ENCODE measurements at places on chromosomes 6 and 20.

DNA sequence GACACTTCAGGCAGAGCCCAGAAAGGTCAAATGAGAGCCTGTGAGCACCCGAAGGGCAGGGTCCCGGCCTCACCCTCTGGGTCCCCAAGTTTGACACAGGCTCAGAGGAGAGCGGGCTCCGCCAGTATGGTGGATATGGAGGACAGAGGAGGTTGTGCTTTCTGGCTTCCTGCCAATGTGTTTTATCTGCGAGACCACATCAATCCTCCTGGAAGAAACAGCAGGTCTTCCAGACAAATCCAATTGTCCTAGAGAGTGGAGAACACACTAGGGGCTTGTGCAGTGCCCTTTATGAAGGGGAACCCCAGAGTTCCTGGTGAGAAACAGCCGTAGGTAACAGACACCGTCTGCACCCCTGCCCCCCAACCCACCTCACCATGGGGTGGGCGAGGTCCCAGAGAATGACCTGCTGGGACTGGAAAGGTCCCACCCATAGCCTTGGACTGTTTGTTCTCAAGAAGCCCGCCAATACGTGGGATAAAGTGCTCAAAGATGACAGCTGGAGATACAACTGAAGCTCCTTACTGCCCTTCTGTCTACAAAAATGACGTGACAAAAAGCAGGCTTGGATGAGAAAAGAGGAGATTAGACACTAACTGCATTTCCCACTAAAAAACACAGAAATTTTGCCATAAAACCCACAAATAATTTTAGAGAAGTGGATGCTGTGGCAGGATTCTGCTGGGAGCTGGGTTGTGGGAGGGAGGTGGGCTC lies 23.9 kb upstream of the SSTR4 start:
- no peak for DNase-seq

DNA sequence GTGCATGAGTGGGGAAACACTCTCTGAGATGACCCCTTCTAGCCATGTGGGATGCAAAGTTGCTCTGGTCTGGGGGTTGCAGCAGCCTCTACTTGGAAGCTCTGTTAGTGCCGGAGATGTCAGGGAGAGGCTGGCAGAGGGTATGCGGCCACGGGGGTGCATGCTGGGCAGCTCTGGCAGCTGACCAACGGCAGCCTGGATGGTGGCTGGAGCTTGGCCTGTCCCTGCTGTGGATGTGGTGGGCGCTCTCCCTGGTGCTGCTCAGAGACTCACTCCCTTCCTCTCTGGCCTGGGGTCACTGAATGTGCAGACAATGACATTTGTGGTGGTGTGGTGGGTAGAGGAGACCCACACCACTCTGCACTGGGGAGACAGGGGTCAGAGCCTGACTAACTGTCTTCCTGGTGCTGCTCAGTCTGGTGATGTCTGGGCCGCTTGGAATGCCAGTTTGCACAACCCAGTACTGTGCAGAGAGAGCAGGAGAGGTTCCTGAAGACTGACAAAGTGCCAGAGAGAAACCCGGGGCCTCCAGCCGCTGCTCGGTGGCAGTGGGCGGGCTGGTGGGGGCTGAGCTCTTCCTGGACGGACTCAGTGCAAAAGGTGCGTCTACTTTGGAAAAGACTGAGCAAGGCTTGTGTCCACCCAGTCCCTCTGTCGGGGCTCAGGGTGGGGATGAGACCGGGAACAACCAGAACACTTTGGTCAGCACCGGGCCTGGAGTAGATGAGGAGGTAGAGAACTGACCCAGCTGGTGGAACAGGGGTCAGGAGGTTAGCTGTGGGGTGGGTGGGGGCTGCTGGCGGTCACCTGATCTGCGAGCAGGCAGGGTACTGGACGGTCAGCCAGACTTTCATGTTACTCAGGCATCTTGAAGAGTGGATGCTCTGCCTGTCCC lies 2.7 kb downstream of the MYT1 start:
- DNase-seq = no peak

DNA sequence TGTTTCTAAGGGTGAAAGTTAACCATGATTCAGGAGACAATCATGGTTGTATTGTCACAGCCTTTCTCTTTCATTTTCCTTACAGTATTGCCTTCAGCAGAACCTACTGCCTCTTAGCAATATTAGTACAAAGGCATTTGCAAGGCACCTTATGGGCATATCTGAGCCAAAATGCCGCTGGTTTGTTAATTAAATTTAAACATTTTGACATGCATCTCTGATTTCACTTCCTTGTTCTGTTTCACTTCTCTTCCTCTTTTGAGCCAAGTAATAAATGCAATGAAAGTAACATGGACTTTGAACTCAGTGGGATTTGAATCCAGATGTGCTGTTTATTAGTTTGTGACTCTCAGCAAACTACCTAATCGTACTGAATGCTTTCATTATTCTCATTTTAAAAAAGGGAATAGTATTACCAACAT lies 467.4 kb upstream of the CITED2 start:
- no peak for DNase-seq

DNA sequence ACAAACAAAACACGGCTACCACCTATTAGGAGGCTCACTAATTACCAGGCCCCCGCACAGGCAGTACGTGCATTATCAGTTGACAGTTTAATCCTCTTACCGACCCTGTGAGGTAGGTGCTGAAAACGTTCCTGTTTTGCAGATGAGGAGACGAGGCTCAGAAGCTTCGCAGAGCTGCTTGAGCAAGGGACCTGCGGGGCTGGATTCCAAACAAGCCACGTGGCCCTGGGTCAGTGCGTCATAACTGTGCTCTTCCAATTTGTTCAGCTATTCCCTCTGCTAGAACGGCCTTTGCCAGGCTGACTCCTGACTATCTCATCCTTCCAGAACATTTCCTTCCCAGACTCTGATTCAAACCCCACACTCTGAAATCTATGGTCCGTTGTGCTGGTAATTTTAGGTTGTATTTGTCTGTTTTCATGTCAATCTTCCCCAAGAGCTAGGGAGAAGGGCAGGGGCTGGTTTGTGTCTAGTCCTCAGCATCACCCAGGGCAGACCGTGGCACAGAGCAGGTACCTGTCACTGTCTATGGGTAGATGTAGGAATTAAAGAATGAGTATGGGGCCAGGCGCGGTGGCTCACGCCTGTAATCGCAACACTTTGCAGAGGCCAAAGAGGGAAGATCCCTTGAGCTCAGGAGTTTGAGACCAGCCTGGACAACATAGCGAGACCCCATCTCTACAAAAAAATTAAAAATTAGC lies 28.8 kb upstream of the TLDC2 start:
- no peak for DNase-seq

DNA sequence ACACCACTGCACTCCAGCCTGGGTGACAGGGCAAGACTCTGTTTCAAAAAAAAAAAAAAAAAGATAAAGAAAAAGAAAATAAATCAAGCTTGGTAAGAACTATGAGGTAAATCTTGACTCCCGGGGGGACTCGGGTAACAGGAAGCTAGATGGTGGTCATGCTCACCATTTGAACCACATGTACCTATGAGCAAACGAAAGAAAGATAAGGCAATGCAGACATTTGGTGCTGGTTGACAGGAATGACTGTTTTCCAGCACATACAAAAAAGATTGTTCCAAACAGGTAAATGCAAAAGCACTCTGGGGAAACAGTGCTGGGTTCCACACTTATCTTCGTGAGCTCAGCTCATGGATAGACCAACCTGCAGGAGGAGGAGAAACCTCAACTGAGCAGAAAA lies 22.8 kb upstream of the PTPN1 start:
- no peak for DNase-seq

GRCh38 chr20:709991-710779 lies 34.6 kb upstream of the SCRT2 start:
- DNase-seq = no peak

- no peak for DNase-seq
Measured at GRCh38 chr6:69580706-69581105, 216.1 kb downstream of the LMBRD1 start.

DNA sequence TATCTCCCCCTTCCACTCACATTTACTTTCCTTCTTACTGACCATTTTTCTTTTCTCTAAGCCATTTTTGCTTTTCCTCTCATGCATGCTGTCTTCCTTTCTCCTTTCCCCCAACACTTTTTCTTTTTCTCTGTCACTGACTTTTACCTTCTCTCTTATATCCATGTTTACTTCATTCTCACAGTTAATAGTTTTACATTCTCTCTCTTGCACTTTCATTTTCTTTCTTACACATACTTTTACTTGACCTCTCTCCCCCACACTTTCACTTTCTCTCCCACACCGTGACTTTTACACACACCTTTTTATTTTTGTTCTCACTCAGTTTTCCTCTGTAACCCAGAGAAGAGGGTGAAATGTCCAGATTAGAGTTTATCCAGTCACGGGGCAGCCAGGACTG lies 636.3 kb downstream of the PTPRT start:
- DNase-seq = no peak

- no peak for DNase-seq
Measured at GRCh38 chr6:33907227-33907626, 103.4 kb upstream of the MLN start.

DNA sequence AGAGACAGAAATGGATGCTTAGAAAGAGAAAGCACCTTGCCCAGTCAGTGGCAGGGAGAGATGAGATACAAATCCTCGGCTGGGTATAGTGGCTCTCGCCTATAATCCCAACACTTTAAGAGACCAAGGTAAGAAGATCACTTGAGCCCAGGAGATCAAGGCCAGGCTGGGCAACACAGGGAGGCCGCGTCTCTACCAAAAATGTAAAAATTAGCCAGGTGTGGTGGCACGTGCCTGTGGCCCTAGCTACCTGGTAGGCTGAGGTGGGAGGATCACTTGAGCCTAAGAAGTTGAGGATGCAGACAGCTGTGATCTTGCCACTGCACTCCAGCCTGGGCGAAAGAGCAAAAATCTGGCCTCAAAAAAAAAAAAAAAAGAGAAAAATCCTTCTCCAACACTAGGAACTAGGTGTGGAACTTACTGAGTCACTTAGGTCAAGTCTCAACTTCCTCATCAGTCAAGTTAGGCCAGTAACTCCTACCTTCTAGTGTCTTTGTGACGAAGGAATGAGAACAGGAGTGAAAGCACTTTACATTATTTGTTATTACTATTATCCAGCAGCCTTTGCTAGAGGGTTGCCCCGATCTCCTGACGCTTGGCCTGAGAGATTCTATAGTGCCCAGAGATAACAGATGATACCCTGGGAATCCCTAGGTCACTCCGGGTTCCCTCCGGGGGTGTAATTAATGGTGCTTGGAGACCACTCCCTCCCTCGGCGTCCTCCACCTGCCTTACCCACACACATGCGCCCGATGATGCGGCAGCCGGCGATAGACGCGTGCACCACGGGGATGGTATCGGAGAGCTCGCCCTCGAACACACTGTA lies 918 bp downstream of the EIF6 start:
- no peak for DNase-seq

DNA sequence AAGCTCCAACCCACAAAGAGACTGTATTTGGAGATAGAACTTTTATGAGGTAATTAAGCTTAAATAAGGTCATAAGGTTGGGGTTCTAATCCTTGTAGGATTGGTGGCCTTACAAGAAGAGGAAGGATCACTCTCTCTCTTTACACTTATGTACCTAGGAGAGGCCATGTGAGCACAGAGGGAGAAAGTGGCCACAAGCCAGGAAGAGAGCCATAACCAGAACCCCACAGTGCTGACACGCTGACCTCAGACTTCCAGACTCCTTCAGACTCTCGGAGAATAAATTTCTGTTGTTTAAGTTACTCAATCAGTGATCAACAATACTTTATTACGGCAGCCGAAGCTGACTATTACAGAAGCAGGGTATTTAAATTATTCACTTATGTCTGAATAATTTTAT lies 430.5 kb upstream of the EPHA7 start:
- DNase-seq = no peak

- peak; percentile 72 for DNase-seq
Measured at GRCh38 chr6:37048851-37049757, 43.6 kb downstream of the FGD2 start.

GRCh38 chr6:138498629-138499302 lies 528 bp downstream of the NHSL1 start:
- DNase-seq = no peak

- DNase-seq = no peak
Measured at GRCh38 chr6:111445861-111446267, 37.2 kb downstream of the REV3L start.

DNA sequence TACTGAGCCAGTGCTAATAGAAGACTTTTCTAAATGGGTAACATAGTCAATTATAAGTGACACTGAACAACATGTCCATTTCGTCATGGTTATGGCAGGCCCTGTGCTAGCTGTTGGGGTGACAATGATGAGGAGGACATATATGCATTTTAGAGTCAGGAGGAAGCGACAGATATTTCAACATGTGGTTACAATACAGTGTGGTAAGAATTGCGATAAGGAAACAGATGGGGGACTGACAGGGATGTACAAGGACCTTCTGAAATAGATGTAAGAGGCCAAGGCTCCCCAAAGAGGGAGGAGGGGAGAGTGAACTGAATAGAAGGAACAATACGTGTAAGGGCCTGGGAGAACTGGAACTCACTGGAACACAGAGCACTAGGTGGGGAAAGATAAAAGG lies 11.7 kb downstream of the MMP24 start:
- no peak for DNase-seq

DNA sequence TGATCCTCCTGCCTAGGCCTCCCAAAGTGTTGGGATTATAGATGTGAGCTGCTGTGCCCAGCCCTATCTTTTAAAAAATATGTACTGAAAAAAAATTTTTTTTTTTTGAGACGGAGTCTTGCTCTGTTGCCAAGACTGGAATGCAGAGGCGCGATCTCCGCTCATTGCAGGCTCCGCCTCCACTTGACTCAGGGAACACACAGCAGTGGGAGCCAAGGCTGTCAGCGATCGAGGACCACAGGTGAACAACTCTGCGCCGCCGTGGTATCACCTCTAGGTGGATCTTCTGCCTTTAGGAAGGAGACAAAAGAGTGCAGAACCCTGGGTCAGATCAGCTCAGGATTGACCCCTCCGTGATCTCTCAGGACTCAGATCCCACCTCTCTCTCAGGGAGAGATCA lies 13.7 kb downstream of the RAET1E start:
- no peak for DNase-seq

- no peak for DNase-seq
Measured at GRCh38 chr6:95364016-95364604, 213.2 kb upstream of the MANEA start.

- no peak for DNase-seq
Measured at GRCh38 chr6:110095935-110096334, 83.5 kb downstream of the WASF1 start.

DNA sequence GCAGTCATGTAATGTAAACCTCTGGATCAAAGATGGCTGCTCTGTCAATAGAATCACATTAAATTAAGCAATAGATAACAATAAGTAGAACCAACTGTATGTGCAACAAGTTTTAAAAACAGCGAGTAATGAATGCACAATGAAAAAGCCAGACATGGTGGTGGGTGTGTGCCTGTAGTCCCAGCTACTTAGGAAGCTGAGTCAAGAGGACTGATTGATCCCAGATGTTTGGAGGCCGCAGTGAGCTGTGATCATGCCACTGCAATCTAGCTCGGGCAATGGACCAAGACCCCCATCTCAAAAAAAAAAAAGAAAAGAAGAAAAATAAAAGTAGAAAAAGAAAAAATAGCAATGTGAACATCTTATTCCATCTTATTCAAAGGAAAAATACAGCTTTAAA lies 558.7 kb upstream of the MMS22L start:
- DNase-seq = no peak

- DNase-seq = no peak
Measured at GRCh38 chr6:26359765-26360164, 5.2 kb upstream of the BTN3A2 start.

- no peak for DNase-seq
Measured at GRCh38 chr6:44735630-44735963, 348.1 kb downstream of the CDC5L start.

GRCh38 chr6:33616913-33617312 lies 4.2 kb upstream of the ITPR3 start:
- DNase-seq = no peak

All from stimulated activated CD4-positive, alpha-beta T cell treated with anti-CD3 and anti-CD28 coated beads, Interleukin-4, amount 100 ng/mL, for 1 hour (primary cell).